Heart right ventricle (tissue), 16 donors: ENCODE measurements at places on chromosomes 2 and 18. TPM values are rescaled to one million over a fixed set of nuclear protein-coding genes. Genes with fewer than 3 reads are reported as not detected.

GRCh38 chr18:35466815-35467623 lies 30.7 kb downstream of the INO80C start:
- peak overlapping the region; percentile 60 for H3K27ac ChIP-seq
- H3K36me3 ChIP-seq, result no peaks in the 10 kb centered on the region
- H3K4me1 ChIP-seq, result peaks cover 10% of the 10 kb centered on the region
- no peaks in the 10 kb centered on the region for H3K27me3 ChIP-seq
- H3K4me3 ChIP-seq, result no peak overlapping the region
- DNase-seq, result no peak

- H3K27me3 ChIP-seq, result peaks cover 62% of the 10 kb centered on the region
- no peaks in the 10 kb centered on the region for H3K36me3 ChIP-seq
- H3K4me1 ChIP-seq, result peaks cover 18% of the 10 kb centered on the region
- no peak for DNase-seq
Measured at GRCh38 chr2:142131010-142131669, at the start of gene LRP1B. Gene LRP1B (minus strand): TSS chr2:142131016. CDS start chr2:142130729, 287 bp downstream.

NAT8 gene
- total RNA-seq, result not detected

DNA sequence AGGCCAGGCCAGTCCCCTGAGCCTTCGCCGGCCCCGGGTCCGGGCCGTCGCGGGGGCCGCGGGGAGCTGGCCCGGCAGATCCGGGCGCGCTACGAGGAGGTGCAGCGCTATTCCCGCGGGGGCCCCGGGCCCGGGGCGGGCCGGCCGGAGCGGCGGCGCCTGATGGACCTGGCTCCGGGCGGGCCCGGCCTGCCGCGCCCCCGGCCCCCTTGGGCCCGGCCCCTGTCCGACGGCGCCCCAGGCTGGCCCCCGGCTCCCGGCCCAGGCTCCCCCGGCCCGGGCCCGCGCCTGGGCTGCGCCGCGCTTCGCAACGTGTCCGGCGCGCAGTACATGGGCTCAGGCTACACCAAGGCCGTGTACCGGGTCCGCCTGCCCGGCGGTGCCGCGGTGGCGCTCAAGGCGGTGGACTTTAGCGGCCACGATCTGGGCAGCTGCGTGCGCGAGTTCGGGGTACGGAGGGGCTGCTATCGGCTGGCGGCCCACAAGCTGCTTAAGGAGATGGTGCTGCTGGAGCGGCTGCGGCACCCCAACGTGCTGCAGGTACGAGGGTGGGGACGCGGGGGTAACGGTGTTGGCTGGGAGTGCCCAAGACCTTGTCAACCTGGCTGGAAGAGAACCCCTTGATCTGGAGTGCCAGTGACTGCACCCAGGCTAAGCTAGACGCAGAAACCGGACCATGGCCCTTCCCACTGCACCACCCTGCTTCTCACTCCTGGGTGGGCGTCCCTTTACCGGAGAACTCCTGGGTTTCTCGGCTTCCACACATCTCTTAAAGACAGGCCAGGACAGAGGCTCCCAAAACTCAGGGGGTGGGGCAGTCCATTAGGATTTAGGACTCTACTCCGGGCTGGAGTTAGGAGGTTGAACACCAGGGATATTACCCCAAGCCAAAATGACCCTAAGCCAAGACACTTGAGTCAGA lies 739 bp downstream of the PKDCC start:
- peaks cover 67% of the 10 kb centered on the region for H3K4me1 ChIP-seq
- peak overlapping the region; percentile 72 for H3K4me3 ChIP-seq
- no peaks in the 10 kb centered on the region for H3K36me3 ChIP-seq
- peak overlapping the region; percentile 91 for H3K27ac ChIP-seq
- H3K27me3 ChIP-seq, result peaks cover 36% of the 10 kb centered on the region

DNA sequence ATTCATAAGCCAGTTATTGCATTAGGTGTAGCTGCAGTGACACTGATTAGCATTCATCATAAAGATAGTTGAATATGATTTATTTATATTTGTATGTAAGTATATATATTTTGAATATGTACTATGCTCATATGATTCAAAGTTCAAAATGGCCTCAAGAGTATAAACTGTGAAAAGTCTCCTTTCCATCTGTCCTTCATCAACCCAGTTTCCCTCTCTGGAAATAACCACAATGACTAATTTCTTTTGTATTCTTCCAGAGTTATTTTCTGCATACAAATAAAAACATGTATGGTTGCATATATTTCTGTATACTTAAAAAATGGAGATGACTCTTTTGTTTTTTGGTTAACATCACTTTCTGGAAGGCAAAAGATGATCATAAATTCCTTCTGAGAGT lies 95.2 kb downstream of the CAMKMT start:
- no peak for DNase-seq
- H3K27me3 ChIP-seq, result no peaks in the 10 kb centered on the region
- H3K4me1 ChIP-seq, result no peaks in the 10 kb centered on the region
- no peak overlapping the region for H3K27ac ChIP-seq

DNA sequence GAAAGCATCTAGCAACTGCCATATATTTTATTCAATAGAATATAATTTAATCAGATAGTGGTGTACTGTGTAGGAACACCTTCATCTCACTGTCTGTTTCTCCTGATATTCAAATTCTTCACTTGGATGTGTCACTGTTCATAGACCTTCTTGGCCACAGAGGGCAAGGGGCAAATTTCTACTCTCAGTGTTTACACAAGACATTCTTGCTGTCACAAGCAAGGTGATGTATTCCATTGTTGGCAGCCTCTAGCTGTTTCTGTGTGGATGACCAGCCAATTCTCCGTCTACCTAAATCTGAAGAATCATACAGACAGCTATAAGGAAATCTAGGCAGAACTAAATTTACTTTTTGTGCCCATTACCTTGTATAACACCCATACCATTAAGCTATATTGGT lies 948.3 kb downstream of the CNTNAP5 start:
- H3K4me3 ChIP-seq, result no peak overlapping the region
- no peaks in the 10 kb centered on the region for H3K36me3 ChIP-seq
- no peak for DNase-seq
- no peak overlapping the region for H3K27ac ChIP-seq
- H3K27me3 ChIP-seq, result no peaks in the 10 kb centered on the region
- H3K4me1 ChIP-seq, result no peaks in the 10 kb centered on the region

DNA sequence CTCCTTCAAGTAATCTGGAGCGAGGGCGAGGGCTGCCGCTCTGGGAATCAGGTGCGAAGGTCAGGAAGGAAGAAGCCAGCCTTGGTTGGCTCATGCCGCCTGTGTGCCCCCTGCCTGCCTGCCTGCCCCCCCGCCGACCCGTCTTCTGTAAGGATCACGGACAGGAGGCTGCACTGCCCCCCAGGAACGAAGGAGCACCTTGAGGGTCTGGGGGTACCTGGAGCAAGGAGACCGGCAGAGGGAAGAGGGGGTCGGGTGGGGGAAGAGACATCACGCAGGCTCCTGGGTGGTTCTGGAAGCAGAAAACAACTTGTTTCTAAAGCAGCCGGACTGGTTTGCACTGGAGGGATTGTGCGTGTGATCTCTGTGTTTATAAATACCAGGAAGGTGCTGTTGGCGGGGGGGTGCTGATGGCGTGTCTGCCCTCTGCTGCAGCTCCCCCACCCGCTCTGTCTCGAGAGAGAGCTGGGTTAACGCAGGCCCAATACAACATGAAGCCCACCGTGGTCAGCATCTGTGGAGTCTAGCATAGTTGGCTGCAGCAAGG lies 1.7 kb downstream of the FOSL2 start:
- H3K4me3 ChIP-seq, result peak overlapping the region; percentile 98
- no peak for DNase-seq
- no peaks in the 10 kb centered on the region for H3K36me3 ChIP-seq
- H3K27me3 ChIP-seq, result no peaks in the 10 kb centered on the region
- peaks cover 59% of the 10 kb centered on the region for H3K4me1 ChIP-seq

GRCh38 chr2:62348700-62349099 lies 152.8 kb downstream of the B3GNT2 start:
- no peaks in the 10 kb centered on the region for H3K4me1 ChIP-seq
- no peaks in the 10 kb centered on the region for H3K36me3 ChIP-seq
- H3K27ac ChIP-seq, result no peak overlapping the region
- H3K27me3 ChIP-seq, result no peaks in the 10 kb centered on the region
